ENCODE measurements at places on chromosomes 2 and 18.

GRCh38 chr2:205273627-205274026 is 408.7 kb upstream of the NRP2 start:
- no peak for DNase-seq

DNA sequence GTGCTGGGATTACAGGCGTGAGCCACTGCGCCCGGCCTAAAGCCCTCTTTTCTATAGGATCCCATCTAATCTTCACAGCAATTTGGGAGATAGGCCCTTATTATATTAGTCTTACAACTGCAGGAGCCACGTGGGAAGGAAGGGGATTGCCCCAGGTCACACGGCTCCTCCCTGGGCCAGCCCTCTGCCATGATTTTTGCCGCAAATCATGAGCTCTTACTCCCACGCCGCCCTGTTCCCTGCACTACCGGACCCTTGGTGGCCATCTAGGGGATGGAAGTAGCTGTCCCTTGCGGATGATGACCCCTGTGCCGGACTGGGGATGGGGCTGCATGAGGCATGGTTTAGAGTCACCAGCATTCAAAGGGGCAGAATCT is 28.4 kb upstream of the PTMA start:
- no peak for DNase-seq

- DNase-seq: peak; percentile 25
Measured at GRCh38 chr2:25305775-25306174, 36.0 kb downstream of the DNMT3A start.

DNA sequence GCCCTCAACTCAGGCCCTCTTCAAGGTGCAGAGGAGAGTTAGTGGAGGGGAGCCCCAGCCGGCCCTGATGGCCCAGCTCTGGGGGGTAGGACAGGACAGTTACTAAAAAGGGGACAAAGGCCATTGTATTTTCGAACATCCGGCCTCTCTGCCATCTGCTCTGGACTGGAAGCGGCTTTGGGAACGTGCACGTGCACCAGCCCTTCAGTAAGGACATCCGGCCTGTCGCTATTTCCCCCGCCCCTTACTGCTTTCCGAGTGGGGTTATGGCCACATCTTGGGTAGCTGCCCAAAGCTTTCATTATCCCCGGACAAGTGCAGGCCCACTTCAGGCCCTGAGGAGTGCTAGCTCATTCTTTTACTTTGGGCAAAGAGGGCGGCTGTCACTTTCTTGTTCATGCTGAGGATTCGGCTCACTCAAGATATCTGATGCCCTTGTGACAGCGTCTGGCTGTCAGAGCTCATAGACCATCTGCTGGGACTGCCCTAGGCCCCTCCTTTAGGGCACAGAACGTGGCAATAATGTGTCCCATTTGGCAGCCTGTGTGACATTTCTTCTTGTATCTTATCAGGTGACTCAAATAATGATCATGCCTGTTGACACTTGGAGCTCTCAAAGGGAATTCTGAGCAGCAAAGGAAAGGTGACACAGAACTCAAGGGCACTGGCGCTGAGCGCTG is 17.5 kb downstream of the SLC4A3 start:
- DNase-seq: no peak

GRCh38 chr2:105144152-105144940 is 97.2 kb upstream of the GPR45 start:
- no peak for DNase-seq

GRCh38 chr2:20507711-20508110 is 60.8 kb downstream of the RHOB start:
- no peak for DNase-seq

DNA sequence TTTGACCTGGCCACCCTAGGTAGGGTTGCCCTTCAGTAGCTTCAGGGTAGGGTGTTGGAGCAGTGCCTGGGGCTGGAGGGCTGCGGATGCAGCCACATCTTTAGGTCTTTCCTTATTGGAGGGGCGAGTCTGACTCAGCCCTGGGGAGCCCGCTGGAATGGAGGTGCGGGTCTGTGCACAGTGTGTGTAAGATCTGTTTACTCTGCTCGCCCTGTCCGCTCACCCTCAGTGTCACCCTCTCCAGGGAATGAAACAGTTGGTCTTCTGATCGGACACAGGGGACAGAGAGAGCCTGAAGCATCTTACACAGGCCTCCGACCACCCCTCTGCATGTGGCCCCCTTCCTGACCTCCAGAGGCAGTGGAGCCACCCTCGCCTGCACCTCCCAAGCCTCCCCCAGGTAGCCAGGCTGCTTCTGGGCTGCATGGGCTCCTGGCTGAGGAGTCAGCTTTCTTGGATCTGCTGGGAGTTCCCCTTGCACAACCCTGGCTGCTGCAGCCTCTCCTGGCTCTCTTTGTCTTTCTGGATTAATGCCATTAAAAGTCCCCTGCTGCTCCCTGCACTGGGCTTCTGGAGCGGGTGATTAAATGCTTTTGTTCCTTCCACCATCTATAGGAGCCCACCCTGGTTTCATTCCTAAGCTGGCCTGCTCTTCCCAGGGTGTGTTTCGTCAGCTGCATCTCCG is 82.6 kb downstream of the ASB1 start:
- no peak for DNase-seq

- no peak for DNase-seq
Measured at GRCh38 chr18:40307627-40308026, 1647.4 kb upstream of the PIK3C3 start.

- no peak for DNase-seq
Measured at GRCh38 chr18:54945576-54946125, 13.6 kb downstream of the CCDC68 start.

GRCh38 chr18:74493689-74494088 is 2.5 kb upstream of the CNDP2 start:
- DNase-seq: no peak

DNA sequence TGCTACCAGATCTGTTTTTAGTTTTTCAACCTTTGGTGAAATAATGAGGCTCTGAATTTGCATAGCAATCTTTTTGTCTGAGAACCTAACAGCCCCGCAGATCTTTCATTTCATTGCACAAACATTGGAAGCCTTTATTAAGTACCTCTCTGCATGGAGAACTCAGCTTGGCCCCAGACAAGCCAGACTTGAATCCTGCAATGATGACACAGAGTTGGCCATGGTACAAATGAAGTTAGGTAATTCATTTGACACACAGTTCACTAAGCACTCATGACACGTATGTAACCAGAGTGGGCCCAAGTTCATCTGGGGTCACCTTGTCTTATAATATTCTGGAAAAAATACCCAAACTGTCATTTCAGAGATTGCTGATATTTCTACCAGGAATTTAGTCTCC is 439.1 kb upstream of the ID2 start:
- no peak for DNase-seq

- no peak for DNase-seq
Measured at GRCh38 chr2:178114462-178114861, 2.2 kb downstream of the RBM45 start.

GRCh38 chr18:32122039-32122438 is 30.4 kb downstream of the RNF138 start:
- no peak for DNase-seq

DNA sequence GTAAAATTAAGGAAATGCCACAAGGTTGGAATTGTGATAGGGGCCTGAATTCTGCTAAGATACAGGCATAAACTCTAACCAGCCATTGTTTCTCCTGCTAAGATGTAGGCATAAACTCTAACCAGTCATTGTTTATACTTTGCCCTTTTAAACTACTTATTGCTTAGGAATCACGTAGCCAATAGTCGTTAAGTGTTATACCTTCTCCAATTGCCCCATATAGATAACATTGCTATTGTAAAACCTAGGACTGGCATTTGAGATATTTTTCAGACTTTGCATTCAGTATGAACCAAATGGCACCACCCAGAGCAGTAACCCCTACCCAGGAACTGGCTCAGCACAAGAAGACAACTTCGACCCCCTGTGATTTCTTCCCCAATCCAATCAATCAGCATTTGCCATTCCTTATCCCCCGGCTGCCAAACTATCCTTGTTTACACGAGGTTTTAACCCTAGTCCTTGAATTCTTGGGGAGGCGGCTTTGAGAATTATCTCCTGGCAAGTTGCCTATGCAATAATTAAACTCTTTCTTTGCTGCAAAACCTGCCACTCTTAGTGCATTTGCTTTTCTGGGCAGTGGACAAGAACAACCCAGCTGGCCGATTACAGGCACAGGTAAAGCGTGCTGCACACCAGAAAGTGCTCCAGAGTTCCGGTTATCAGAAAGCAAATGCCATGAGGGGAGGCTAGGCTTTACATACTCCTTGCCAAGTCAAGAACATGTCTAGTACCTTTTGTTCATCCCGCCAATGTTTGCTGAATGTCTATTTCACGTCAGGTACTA is 167.6 kb downstream of the LAMA1 start:
- DNase-seq: no peak

DNA sequence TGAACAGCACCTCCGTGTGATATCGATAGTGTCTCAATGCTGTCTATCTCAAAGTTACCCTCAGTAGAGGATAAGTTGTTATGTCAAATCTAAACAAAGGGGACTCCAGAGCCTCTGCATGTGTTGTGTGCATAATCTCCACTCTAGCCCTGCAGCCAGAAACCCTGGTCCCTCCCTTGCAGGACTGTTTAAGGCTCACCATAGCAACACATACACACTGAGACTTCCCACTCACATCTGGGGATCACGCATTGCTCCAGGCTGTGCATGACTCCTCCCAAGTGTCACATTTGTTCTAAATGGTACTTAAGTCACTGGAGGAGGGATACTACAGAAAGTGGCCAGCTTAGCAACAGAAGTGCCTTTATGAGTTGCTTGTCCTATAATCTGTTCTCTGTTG is 258.6 kb upstream of the CRIM1 start:
- DNase-seq: no peak

- no peak for DNase-seq
Measured at GRCh38 chr2:48574353-48575287, 43.0 kb upstream of the GTF2A1L start.

GRCh38 chr2:22282220-22282619 is 1102.8 kb upstream of the KLHL29 start:
- no peak for DNase-seq

GRCh38 chr2:129276978-129277584 is 702.4 kb upstream of the RAB6C start:
- no peak for DNase-seq

DNA sequence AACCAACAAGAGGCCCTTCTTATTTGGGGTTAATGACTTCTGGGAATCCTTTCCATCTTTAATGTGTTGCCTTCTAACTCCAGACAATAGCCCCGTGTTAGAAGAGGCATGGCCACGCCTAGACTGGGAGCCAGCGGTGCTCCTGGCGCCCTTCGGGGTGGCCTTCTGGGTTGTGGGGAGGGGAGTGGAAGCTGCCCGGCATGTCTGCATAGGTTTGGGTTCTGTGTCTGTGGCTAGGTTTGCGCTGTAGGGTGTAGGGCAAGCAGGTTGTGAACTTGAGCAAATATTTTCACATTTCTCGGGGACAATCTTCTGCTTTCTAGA is 40.4 kb downstream of the CELF4 start:
- DNase-seq: no peak
